ENCODE measurements at places on chromosomes 6 and 20.

DNA sequence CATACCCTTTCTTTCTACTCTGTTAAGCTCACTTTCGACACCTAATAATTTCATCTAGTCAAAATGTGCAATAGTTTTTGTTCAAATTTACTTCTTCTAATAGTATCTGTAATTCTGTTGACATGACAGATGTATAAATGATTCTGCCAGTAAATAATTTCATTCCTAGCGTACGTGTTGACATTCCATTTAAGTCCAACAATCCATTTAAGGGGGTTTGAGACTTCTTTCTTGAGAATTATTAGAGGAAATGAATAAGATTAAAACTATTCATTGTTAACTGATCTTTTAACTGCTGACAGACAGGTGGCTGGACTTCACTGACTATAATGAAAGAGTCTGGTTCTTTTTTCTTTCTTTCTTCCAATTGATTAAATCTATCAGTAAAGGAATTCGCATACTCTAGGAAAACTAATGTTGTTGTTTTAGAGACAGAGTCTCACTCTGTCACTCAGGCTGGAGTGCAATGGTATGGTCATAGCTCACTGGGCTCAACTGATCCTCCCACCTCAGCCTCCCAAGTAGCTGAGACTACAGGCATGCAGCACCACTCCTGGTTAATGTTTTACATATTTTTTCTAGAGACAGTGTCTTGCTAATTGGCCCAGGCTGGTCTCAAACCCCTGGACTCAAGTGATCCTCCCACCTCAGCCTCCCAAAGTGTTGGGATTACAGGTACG is 55.9 kb downstream of the MAP3K5 start:
- no peak for DNase-seq

DNA sequence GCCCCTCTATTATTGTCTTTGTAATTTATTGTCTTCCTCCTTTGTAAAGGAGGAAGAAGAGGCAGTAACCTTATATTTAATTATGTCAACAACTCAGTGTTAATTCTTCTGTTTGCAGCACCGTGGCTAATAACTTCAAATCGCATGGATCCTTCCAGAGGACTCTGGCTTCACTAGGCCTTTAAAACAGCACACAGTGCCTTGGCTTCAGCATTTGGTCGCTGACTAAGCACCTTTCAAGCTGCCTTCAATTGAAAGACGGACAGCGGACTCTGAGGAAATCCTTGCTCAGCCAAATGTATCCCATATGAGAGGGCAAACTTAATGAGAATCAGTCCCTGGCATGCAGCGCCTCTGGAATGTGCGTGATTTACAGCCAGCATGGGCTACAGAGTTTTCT is 64.2 kb downstream of the SGK1 start:
- DNase-seq: no peak

- no peak for DNase-seq
These were observed 500.1 kb upstream of the JAG1 start for GRCh38 chr20:11173916-11174315.

DNA sequence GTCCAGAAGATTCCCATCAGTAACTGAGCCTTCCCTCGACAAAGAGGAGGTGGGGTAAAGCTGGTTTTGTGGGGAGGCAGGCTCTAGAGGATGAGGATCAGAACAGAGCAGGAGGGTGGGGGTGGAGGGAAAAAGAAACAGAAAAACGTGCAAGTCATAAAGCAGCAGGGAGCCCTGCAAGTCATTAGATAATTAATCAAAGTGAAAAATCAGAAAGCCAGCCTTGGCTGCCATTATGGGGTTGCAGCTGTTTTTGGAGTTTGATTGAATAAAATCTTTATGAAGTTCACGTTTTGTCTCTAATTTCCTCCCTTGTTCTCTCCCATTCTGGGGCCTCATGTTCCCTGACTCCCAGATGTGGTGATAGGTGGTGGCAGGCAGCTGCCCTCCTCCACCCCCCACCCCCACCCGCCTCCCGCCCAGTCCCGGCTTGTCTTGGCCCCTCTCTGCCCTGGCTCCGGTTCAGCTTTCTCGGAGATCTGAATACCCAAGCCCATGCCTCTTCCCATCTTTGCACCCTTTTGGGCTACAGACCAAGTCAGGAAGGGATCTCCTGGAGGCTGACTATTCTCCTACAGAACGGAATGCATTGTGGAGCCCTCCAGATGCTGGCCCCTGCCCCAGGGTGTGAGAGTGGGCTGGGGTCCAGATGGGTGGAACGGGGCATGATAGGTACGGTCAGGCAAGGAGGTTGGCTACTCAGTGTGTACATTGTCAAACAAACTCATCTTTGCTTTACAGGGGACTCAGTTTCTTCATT is 141.8 kb downstream of the CDC5L start:
- DNase-seq: no peak

DNA sequence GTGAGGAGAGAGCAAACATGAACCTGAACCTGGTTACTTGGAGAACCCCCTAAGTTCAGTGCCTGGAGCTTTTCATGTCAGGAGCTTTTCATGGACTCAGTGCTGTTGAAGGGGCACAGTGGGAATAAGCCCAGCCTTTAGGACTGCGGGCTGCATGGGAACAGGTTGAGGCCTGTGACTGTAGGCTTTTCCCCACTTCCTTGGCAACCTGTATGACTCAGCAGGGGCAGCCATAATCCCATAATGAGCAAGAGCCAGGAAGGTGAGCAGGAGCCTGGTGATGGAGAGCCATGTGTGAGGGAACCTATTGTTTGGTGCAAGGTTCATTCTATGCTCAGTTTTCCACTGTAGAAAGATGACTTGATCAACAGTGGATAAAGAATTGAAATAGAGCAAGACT is 23.4 kb downstream of the MEP1A start:
- no peak for DNase-seq

DNA sequence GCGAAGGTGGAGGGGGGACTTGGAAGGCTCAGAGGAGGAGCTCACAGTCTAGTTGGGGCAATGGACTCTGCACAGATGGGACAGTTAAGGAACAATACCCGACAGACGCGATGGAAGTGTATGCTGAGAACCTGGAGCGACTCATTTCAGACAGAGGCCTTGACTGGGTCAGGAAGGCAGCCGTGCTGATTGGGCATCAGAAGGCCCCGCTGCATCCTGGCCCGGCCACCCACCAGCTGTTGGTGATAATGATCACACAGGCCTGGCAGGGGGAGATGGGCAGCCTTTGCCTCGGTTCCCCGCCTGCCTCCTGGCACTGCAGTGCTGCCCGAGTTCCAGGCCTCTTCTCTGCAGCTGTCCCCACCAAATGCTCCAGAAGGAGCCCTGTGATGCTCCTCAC is 62.4 kb downstream of the MDGA1 start:
- no peak for DNase-seq

GRCh38 chr6:41059556-41059955 is 6.6 kb downstream of the APOBEC2 start:
- DNase-seq: no peak

- no peak for DNase-seq
These were observed 77.6 kb downstream of the POPDC3 start for GRCh38 chr6:105102186-105102585.

DNA sequence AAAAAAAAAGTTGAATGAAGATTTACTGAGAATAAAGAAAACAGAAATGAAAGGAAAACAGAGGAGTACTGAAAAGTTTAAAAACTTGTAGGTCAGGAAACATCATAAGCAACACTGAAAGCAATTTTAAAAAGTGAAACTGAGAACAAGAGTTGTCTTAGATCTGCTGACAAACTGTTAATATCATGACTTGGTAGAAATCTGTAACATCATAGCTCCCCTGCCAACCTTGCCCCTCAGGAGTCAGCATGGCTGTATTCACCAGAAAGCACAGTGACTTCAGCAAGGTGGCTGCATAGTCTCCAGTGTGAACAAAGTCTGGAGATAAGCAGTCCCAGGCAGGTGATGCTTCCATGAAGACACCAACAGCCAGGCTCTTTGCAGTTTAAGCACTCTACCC is 5.3 kb downstream of the NAA20 start:
- no peak for DNase-seq

GRCh38 chr6:99148111-99148510 is 200.4 kb upstream of the FBXL4 start:
- DNase-seq: no peak

GRCh38 chr6:14396826-14397517 is 279.4 kb downstream of the CD83 start:
- no peak for DNase-seq

DNA sequence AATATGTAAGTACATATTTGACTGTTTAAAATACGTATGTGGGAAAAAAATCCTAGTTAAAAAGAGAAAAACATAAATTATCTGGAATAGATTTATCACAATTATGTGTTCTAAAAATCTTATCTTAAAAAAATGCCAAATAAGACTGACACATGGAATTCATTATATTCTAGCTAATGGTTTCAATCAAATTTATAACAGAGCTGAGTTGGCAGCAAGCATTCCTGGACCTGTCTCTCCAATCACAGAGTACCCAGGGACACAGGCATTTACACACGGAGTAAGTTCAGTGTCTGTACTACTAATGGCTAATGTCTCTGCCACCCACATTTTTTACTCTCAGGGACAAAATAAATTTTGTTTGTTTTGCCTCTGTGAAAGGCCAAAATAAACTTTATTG is 122.3 kb downstream of the RPS12 start:
- DNase-seq: no peak

GRCh38 chr20:45848969-45849582 is 8.1 kb downstream of the ACOT8 start:
- no peak for DNase-seq

DNA sequence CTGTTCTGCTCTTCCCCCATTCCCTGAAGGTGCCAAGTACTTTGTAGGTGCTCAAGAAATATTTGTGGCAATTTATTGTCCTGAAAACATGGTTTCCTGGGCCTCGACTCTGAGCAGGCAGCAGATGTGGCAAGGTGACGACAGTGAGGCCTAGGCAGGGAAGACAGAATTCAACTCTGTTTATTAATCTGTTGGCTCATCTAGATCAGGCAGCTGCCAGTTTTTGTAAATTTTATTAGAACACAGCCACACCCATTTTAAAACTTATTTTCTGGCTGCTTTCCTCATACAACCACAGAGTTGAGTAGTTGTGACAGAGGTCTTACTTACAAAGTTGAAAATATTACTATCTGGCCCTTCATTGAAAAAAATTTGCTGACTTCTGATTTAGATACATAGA is 24.5 kb downstream of the MAPK14 start:
- no peak for DNase-seq

DNA sequence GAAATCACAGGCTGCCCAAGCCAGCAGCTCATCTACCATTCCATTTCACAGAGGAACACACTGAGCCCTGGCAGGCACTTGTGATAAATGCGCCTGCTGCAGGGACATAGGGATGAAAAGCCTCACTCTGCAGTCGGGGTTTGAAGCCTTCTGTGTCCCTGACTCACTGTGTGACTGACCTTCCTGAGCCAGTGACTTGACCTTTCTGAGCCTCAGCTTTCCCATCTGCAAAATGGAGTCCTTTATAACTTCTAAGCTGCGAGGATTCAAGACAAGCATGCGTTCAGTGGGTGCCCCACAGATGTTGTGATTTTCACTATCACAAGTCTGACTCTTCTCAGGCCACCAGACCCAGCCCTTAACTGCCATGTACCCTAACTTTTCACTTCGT is 5.5 kb downstream of the TGM2 start:
- no peak for DNase-seq

GRCh38 chr20:50450881-50451752 is 59.1 kb upstream of the PTPN1 start:
- DNase-seq: peak; percentile 27

GRCh38 chr6:133966654-133967329 is 13.8 kb downstream of the TBPL1 start:
- no peak for DNase-seq

DNA sequence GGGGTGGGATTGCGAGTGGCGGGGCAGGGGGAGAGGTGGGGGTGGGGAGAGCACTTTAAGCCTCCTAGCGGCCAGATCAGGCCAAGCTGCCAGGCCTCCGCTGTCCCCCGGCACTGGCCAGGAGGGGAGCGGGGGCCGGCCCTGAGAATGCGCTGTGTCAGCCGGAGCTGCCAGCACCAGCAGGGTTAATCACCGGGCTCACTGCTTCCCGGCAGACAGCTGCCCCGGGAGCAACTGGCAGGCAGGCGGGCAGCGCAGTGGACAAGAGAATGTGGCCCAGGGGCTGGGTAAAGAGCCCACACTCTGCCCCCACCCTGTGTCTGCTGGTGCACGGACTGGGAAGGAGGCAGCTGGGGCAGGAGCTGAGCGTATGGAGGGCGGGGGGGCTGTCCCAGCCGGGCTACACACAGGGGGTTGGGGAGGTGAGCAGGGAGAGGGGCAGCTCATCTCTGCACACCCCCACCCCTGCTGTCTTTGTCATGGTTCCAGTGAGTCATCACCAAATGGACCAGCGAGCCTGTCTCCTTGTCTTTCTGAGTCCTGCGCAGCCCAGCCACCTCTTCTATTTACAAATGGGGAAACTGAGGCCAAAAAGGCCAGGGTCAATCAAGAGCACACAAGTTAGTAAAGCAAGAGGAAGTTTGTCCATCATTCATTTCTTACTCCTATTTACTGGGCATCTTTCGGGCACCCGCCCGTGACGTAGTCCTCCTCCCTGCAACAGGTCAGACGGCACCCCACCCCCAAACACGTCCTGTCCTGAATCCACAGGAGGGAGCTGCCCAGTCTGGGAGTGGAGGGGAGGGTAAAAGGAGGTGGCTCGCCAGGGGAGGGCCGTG is 2.1 kb upstream of the LAMA5 start:
- DNase-seq: no peak

- DNase-seq: no peak
These were observed 8.0 kb upstream of the FAM83D start for GRCh38 chr20:38918172-38918571.

- DNase-seq: no peak
These were observed 108.6 kb downstream of the VIP start for GRCh38 chr6:152859225-152859624.

DNA sequence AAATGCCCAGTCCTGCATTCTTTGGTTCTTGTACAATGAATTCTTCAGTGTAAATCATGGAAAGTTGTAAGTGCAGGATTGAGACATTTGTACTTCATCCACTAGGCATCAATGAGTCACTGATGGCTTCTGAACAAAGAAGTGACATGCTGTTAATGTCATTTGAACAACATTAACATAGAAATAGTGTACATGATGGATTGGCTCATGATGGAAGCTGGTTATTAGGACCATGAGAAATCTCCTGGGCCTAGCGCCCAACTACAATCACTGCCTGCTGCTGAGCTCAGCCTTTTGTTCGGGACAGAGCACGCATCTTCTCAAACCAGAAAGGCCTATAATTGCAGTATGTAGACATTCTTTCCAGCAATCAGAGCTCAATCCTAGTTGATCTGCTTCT is 316.8 kb upstream of the TSHZ2 start:
- no peak for DNase-seq

DNA sequence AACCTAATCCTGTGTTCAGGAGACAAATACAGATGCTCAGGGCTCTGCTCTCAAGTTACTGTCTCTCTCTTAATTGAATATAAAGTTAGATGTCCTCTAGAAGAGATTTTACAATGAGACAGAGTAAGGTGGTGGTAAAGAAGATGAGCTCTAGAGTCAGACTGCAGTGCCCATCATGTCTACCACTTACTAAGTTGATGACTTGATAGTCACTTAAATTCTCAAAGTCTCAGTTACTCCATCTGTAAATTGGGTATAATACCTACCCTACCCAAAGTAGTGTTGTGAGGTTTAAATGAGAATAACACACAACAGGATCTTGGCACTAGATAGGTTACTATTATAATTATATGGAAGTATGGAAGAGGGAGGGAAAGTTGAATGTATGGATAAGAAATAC is 1.6 kb downstream of the DHX35 start:
- no peak for DNase-seq

- DNase-seq: no peak
These were observed 187.5 kb upstream of the FKBP1C start for GRCh38 chr6:63023726-63024125.

GRCh38 chr6:3499603-3500002 is 42.8 kb upstream of the SLC22A23 start:
- no peak for DNase-seq
